ENCODE measurements at places on chromosomes 16 and 17.

DNA sequence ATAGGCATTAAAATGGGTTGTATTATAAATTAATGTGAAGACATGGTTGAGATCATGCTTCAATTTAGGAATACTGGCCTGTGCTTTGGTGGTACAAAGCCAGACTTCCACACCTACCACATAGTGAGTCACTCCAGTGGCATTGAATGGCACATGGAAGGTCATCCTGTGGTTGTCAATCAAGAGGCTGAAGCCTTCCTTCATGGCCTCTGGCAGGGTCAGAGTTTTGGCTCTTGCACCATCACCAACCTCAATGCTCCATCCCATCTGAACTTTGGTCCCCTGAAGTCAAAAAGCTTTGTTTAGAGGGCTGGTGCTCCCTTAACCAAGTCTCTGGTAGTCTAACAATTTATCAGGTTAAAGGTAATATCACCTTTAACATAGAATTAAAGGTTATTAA, 6.1 kb downstream of the ZP2 start:
- DNase-seq = no peak

DNA sequence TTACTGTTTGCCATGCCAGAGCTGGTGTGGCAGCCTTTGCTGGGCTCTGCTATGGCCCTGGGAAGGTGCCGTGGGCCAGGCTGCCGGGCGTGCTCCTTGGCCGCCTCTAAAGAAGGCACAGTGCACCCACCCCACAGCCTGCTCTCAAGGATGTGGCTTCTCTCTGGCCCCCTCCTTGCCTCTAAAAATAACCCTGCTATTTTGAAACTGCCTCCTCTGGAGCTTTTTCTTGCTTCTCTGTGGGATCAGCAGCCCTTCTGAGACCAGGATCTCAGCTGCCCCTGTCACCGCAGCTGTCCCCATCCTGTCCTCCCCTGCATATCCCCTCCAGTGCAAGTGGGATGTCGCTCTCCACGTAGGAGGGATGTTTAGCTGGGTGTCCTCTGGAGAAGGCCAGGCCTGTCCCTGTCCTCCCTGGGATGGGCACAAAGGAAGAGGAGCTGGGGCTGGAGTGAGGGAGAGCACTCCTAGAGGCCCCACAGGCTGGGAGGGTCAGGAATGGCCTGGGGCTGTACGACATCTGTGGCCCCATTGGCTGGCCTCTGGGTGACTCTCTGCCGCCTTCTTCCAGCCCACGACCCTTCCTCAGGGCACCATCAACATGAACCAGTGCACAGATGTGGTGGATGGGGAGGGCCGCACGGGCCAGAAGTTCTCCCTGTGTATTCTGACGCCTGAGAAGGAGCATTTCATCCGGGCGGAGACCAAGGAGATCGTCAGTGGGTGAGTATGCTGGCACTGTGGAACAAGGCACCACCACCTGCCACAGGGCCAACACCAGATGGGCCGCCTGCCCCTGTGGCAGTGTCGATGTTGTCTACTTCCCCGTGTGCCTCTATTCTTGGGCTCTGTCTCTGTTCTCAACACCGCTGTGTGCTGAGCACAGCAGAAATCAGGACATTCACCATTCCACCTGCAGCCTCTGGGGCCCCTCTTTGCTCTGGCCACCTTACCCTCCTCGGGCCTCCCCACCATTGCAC, 79.7 kb downstream of the PLD6 start:
- no peak for DNase-seq

DNA sequence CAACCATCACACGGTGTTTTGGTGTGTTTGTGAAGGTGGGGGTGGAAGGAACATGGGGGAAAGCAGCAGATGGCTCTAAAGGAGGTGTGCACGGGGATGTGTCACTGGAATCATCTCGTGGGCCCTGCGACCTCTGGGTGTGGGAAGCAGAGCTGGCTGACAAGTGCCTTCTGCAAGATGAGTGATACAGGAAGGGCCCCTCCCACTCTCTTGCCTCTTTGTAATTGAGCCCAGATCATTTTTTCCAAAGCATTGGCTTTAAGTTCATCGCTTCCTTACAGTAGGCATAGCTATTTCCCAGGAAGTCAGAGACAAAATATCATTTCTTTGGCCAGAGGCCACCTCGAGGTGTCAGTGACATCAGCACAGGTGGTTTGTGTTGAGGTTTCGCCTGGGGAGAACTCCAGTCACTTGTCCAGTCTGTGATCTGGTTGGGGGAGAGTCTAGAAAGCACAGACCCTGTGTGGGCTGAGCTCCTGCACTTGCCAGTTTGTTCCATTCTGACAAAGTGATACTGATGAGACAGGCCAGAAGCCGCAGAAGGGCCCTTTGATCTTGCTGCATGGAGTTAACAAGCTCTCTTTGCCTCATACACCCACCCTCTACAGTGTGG, 20.6 kb upstream of the SNTB2 start:
- DNase-seq = no peak

DNA sequence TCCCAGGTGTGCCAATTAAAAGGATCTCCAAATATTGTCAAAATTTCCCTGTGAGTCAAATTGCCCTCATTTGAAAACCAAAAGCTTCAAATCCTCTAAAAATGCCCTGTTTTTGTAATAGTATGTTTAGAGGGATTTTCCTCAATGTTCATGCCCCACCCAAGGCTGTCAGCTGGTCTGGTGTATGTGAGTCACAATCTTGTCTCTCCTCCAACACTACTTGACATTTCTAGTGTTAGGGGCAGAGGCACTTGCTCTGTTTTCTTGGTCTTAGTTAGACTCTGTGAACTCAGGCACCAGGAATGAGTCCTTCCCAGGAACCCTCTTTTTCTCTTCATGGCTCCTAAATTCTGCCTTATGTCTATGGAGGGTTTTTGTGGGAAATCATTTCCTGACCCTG, 634.8 kb downstream of the KCNJ2 start:
- DNase-seq = no peak

GRCh38 chr17:5619088-5619740, 34.9 kb upstream of the NLRP1 start:
- no peak for DNase-seq

- DNase-seq = no peak
Measured at GRCh38 chr16:16045879-16046278, 96.5 kb downstream of the ABCC1 start.

- DNase-seq = no peak
Measured at GRCh38 chr17:75093548-75094158, 5.9 kb downstream of the SLC16A5 start.

DNA sequence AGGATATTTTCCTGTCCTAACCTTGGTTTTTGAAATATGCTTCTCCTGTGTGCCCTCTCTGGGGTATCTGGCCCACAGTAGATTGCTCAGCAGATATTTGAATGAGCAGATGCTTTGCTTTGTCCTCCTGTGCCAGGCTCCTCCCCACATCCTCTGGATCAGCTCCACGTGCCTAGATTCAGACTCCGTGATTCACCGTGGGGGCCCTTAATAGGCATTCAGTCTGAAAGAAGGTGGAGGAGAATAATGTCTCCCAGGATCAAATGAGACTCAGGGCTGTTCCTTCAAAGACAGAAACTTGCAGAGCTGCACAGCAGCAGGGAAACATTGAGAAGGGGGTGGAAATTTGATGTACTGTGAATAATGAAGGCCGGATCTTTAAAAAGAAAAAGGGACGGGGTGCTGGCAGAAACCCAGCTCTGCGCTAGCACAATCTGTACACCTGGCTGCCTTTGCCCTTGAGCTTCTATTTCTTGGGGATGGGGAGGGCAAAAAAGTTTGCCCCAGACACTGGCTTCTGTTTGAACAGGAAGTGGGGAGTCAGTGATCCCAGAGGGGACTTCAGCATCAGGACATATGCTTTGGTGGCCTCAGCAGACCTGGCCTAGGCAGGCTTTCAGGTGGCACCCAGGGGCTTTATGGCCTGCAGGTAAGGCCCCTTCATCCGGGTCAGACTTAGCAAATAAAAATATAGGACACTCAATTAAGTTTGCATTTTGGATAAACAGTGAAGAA, 15.9 kb upstream of the SLC12A3 start:
- DNase-seq = no peak

DNA sequence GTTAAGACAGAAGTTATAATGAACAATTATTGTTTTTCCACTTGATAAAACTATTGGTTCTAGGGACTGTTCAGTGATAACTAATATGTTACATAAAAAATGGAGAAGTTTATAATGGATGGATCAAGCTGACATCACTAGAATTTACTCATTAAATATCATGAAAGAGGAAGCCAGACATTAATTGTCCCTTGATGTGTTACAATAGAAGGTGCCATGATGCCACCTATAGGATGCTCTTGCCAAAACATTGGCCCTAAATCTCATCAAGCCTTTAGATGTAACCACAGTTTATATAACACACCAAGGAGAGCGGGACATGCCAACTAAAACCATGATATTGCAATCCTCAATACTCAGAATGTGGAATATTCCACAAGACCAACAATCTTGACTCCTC, 147.9 kb upstream of the MON1B start:
- DNase-seq = no peak

- DNase-seq = peak; percentile 16
Measured at GRCh38 chr17:18248300-18248731, 10.2 kb downstream of the FLII start.

DNA sequence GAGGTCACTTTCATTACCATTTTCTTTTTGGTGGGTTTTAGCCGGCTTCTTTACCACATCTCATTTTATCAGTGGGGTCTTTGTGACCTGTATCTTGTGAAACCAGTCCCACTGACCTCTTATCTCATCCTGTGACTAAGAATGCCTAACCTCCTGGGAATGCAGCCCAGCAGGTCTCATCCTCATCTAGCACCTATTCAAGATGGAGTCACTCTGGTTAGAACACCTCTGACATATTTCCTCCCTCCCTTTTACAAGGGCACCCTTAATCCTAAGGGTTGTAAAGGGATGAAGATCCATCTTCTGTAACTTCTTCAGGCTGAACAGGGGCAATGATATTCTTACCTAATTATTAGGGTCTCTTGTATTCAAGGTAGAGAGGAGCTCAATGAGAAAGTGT, 107.9 kb upstream of the HAS3 start:
- no peak for DNase-seq

GRCh38 chr17:22516861-22517636, 824.7 kb downstream of the KCNJ18 start:
- DNase-seq = no peak

DNA sequence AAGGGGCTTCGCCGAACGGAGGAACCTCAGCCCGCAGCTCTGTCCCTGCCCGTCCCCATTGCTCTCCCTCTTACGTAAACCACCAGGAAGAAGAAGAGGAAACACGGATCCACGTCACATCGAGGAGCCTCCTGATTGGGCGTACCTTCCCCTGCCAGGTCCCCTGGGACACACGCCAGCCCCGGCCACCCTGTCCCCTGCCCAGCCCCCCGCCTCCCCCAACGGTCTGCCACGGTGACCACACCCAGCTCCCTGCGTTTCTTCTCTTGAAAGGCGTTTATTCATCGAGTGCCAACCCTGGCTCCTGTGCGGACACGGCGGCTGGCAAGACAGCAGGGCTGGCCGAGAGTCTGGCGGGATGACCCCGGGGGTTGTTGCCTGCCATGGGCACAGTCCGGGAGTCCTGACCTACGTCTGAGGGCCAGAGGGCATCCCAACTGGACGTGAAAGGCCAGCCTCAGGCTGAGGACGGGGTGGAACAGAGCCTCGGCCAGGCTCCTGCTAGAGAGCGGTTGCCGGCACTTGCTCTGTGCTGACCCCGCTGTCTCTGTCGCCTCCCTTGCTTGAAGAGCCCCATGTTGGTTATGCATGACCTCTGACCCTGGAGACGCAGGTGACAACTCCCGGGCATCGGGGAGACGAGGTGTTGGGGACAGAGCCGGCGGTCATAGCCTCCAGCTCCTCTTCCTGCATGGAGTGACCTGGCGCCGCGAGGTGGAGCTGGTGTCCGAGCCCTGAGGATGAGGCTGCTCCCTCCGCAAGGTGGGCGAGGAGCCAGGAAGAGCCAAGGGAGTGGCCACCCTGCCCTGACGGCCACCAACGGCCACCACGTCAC, 40.5 kb upstream of the ACSF3 start:
- DNase-seq = peak; percentile 67

- no peak for DNase-seq
Measured at GRCh38 chr17:68587026-68587425, 14.1 kb downstream of the FAM20A start.

- DNase-seq = peak; percentile 25
Measured at GRCh38 chr16:6032438-6032837, 934.8 kb upstream of the EEF2KMT start.

GRCh38 chr16:67265834-67266233, 13.5 kb upstream of the PLEKHG4 start:
- DNase-seq = no peak

GRCh38 chr16:25691519-25692091, at the start of gene HS3ST4:
Gene HS3ST4, plus strand, starts transcription at chr16:25691959.
- DNase-seq = no peak

- no peak for DNase-seq
Measured at GRCh38 chr17:77686903-77687302, 271.6 kb upstream of the TNRC6C start.

DNA sequence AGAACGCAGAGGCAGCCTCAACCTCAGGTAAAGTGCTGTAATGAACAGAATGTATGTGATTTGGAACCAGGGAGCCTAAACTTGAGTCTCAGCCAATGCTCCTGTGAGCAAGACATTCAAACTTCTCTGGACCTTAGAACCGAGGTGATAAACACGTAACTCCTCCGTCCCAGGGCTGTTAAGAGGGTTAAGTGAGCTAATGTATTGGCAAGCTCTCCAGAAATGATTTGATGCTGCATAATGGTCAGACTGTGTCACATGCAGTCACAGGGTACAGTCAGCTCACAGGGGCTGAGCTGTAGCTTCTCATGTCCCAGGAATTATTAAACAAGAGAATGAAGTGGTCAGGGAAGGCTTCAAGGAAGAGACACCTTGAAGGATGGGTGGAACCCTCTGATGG, 10.0 kb upstream of the SLC4A1 start:
- DNase-seq = no peak

- DNase-seq = no peak
Measured at GRCh38 chr16:17512636-17513220, 42.0 kb upstream of the XYLT1 start.

DNA sequence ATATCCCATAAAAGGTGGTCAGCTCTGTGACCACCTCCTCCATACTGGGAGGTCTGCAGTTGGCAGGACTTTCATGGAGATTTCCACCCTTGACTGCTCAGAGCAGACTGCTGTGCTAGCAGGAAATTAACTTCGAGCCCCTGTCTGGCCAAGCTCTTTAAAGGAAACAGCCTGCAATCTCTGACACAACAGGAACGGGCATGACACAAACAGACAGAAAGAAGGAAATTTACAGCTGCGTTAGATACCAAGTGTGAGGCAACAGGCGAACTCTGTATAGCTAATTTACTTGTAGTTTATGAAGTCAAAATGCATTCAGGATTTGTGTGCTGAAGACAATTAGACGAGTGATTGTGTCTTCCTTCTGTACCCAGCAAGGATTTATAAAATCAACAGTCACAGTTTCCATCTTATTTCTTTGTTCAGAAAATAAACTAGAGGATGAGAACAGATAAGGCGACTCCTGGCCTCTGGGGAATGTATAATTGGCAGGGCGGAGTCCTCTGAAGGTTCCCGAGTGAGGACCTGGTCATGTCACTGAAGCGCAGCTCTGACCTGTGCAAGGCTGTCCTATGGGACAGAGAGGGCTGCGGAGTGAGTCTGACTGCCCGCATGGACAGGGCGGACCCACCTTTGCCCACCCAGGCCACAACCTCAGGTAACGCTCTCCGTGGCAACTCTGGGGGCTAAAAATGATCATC, 16.1 kb downstream of the WIPI1 start:
- DNase-seq = no peak

- no peak for DNase-seq
Measured at GRCh38 chr17:35795007-35795870, at the start of gene MMP28. Gene MMP28, minus strand, starts transcription at chr17:35795641. Its CDS starts 264 bp downstream, at chr17:35795377.

GRCh38 chr17:77770331-77771105, 188.0 kb upstream of the TNRC6C start:
- DNase-seq = no peak
